ENCODE measurements at places on chromosomes 7 and 10.

DNA sequence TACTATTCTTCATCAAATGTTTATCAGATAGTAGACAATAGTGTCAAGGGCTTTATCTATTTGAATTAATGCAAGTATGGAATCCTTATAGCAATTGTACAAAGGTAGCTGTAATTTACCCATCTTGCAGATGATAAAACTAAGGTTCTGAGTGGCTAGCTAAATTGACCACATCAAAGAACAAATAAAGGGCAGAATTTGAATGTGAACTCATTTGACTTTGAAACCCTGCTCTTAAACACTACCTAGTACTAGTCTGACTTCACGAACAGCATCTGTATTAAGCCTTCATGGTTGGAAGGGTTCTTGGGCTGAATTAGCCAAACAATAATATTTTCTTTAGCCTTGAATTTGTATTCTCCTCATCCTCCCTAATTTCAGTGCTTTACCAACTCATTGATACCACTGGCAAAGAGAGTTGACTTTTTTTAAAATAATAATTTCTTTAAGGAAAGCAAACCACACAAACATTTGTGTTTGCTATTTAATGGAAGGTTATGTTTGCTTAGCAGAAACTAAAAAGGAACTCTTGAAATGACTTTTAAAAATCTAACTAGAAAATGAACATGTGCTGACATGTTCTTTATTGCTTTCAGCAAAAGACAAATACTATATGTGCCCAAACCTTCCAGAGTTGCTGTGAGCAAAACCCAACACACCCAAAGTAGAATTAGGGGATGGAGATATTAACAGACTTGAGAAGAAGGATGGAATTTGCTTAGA, 322.6 kb downstream of the RNLS start:
- no peak for DNase-seq

DNA sequence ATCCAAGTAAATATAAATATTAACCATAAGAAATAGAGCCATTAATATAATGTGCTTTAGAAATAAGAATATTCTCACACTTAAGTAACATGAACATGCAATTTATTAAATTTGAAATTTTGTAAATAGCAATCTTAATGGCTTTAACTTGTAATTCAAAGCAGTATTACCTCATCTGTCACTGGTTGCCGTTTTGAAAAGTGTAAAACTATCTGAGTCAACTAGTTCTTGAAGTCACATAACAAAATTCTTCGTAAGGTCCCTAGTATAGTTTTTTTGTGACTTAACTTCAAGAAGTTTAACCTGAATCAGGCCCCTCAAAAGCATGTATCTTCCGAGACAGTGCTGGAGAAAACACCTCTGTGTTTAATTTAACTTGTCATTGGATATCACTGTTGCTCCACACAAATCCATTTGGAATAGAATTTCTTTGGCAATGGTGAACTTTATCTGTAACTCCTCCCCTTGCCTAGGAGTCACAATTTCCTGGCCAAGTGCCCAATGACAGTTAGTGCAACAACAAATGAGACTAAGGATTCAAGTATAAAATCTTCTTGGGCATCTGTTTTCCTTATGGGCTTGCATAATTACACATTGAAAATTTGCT, 47.1 kb downstream of the NT5C2 start:
- peak; percentile 72 for DNase-seq

- DNase-seq = no peak
These were observed 926 bp upstream of the PCBD1 start for GRCh38 chr10:70889291-70889690.

DNA sequence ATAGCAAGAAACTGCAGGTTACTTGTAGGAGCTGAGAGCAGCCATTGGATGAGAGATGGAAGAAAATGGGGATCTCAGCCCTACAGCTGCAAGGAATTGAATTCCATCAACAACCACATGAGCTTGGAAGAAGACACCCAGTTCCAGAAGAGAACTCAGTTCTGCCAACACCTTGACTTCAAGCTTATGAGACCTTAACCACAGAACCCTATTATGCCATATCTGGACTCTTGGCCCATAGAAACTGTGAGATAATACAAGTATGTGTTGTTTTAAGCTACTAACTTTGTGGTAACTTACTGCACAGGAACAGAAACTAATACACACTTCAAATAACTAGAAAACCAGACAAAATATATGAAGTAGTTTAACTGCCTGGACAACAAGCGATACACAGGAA, 212.4 kb upstream of the CACNA2D1 start:
- DNase-seq = no peak

DNA sequence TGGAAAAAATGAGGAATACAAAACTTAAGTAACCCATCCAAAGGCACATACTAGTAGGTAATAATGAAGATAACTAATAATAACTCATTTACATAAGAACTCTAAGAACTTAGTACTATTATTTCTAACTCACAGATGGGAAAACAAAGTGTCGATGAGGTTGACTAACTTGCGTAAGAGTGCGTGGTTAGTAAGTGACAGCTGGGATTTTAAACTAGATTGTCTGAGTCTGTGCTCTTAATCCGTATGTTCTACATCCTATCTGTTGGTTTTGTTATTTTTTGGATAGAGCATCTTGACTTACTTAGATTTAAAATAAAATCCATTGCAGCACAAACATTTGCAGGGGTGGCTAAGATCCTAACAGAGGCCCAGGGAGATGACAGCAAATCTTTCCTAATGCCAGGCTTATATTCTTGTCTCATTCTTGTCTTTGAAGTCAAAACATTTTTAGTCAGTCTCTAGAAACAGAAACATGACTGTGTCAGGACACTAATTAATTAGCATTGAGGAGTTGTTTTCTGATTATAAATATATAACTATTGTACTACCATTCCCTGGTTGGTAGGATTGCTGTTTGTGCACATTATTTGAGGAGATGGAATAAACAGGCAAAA, 11.7 kb downstream of the RPA3 start:
- no peak for DNase-seq

GRCh38 chr10:112793202-112793921, 156.7 kb upstream of the TCF7L2 start:
- no peak for DNase-seq

GRCh38 chr7:30134611-30135300, at the start of gene MTURN:
Gene MTURN (plus strand): TSS chr7:30134986. CDS start chr7:30135137, 151 bp downstream.
- peak; percentile 98 for DNase-seq

GRCh38 chr7:106064316-106064715, 47.8 kb downstream of the SYPL1 start:
- no peak for DNase-seq

DNA sequence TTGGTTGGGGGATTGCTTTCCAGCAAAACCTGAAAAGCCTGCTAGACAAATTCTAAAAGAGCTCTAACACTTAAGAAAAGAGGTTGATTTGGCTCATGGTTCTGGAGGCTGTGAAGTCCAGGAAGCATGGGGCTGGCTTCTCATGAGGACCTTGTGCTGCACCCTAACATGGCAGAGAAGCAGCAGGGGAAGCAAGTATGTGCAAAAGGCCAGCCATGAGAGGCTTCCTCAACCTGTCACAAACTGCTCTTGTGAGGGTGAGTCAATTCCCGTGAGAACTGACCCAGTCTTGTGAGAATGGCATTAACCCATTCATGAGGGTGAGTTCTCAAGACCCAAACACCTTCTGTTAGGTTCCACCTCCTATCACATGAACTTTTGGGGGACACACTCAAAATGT, 54.3 kb upstream of the IGFBP3 start:
- no peak for DNase-seq

GRCh38 chr10:121305066-121305465, 293.2 kb downstream of the FGFR2 start:
- DNase-seq = no peak

- DNase-seq = no peak
These were observed 52.3 kb upstream of the GJD4 start for GRCh38 chr10:35552650-35553342.

DNA sequence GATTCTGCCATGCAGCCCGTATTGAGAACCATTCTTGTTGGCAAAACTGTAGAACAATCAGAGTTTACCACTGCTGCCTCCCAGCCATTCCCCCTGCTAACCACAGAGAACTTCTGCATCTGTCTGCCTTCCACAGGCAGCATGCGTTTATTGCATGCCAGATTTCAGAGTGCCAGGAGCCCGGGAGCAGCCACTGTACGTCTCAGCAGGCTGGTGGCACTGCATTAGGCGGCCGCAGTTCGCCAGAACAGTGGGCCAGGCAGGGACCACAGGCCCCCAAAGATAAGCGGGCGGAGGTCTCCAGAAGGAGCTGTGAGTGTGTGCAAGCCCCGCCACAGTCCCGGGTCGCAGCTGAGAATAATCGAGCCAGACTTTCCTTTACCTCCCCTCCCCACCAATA, 31.8 kb downstream of the ZNF467 start:
- DNase-seq = peak; percentile 64

DNA sequence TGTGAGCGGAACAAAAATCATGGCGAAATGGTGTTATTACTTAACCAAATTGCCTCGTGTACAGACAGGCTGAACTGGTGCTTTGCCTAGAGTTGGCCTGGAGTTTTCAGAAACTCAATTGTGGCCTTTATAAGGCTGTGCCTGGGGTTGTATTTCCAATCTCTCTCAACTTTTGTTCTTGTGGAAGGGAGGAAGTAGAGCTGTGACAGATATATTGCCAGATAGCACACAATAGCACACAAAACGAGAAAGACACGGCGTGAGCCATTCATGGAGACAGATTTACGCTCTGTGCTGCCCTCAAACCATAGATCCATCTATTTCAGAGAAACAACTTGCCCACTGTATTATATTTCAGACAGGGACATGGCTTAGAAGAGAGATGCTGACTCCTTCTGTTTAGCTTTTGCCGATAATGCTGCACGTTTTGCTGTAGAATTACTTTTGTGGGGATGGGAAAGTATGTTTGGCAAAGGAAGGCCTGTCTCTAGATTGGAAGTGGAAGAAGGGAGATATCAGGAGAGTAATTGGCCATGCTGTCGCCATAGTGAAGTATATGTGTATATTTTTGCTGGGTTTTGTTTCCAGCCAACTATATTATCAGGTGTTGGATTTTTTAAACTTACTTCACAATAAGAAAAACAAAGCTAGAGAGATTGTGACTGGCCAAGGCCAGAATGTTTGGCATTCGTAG, 80.4 kb downstream of the AUTS2 start:
- DNase-seq = no peak

GRCh38 chr7:108329514-108329913, 126.7 kb downstream of the NRCAM start:
- DNase-seq = no peak

DNA sequence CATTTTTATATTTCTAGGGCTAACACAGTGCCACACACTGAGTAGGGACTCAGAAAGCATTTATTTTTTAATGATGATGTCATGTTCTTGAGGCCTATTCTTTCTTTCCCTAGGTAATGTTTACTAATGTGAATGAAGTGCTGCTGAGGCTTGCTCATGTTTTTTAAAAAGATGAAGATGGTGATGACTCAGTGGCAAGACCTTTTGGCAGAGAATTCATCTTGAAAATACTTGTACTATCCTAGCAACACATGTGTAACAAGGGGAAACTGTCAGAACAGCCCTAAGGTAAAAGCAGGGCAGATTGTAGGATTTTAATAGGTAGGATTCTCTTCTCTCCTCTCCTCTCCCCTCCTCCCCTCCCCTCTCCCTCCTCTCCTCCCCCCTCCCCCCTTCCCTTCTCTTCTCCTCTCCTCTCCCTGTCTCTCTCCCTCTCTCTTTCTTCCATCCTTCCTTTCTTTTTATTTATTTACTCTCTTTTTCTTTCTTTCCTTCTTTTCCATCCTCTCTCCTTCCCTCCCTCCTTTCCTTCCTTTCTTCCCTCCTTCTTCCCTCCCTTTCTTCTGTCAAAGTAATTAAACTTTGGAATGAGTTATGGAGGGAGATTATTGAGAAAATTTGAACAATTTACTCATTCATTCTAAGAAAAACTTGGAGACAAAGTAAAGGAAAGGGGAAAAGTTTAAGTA, 75.3 kb downstream of the ZNF92 start:
- peak; percentile 68 for DNase-seq

GRCh38 chr7:158283016-158283974, 304.3 kb downstream of the PTPRN2 start:
- DNase-seq = no peak

GRCh38 chr10:133454204-133454893, 604 bp downstream of the SCART1 start:
- DNase-seq = no peak

- DNase-seq = no peak
These were observed 17.9 kb downstream of the PALS2 start for GRCh38 chr7:24591152-24591551.

GRCh38 chr10:122331100-122331499, 43.4 kb upstream of the PLEKHA1 start:
- no peak for DNase-seq

- no peak for DNase-seq
These were observed 313.2 kb downstream of the MDFIC start for GRCh38 chr7:115235075-115235474.

- no peak for DNase-seq
These were observed 749.1 kb upstream of the LRRTM3 start for GRCh38 chr10:66176772-66177171.

GRCh38 chr7:16268821-16269768, 152.2 kb downstream of the CRPPA start:
- peak; percentile 20 for DNase-seq

DNA sequence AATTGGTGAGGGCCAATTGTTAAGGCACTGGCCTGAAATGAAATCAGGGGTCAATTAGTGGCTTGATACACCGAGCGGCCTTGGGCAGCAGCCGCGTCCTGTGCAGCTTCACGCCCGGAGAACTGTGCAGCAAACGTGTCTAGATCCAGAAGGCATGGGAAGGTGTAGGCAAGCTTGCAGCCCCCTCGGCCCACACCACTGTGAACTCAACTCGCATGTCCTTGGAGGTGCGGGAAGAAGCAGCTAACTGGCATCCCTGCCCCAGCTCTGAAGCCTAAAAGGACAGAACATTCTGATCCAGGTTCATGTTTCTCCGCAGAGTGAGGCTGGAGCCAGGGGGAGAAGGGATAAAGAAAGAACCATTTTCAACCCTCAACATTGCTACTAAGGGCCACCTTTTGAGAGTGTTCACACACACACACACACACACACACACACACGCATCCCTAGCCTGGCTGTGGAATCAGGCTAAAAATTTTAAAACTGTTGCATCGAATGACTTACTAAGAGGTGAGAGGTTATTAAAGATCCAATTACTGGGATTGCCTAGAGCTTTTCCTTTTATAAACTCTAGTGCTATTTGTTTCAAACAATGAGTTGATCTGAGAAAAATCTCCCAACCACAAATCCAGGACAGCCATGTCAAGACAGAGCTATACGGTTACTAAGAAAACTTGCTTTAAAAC, 104.0 kb downstream of the PARP12 start:
- DNase-seq = no peak

DNA sequence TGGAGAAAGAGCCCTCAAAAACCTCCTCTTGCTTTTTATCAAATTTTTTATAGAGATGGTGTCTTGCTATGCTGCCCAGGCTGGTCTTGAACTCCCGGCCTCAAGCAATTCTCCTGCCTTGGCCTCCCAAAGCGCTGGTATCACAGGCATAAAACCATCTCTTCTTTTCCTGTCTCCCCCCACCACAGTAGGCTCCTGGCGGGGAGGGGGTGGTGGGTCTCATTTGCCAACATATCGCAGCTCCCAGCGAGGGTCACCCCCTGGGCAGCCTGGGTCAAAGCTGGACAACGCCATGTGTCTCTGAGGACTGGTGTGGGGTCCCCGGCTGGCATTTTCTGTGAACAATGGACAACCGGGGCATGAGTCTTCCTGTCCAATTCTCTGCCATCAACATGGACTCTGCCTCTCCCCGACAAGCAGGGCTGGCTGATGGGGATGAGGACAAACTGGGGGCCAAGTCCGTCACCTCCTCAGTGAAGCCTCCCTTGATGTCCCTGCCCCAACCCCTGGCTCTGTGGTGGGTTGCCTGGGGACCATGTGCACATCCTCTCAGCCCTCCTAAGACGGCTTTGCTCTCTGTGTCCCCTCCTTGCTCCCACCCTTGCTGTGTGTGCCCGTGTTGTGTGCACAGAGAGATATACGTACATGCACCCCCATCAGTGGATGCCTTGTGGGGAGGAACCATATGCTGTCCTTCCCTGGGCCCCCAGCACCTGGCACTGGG, 86.4 kb upstream of the GNA12 start:
- DNase-seq = no peak

Measured in AG08395 (cell line).